ENCODE measurements at places on chromosomes 12 and 14.
A peak's percentile ranks its signal among the peaks of the same experiment; 100 is the strongest.

- DNase-seq: no peak
These were observed 77.4 kb upstream of the TMPO start for GRCh38 chr12:98437806-98438595.

GRCh38 chr12:26938701-26939062, 412 bp downstream of the FGFR1OP2 start:
- no peak for DNase-seq

DNA sequence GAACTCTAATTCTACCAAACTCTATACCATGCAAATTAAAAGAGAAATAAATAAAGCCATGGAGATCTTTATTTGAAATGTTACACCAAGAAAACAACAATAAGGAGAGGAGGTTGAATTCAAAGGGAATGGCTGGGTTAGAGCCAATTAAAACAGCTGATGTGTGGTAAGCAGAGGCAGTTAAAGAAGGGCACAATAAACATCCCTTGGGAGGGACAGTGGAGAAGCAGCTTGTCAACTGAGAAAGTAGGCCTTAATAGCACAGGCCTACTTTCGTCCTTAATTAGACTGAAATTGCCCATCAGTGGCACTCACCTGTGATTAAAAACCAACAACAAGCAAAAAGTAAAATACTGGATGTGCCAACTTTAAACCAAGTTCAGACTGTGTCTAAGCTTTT, 16.3 kb upstream of the NAV3 start:
- DNase-seq: no peak

GRCh38 chr14:90023176-90023896, 38.5 kb upstream of the KCNK13 start:
- no peak for DNase-seq

GRCh38 chr12:66573605-66574004, 105.3 kb downstream of the GRIP1 start:
- no peak for DNase-seq

DNA sequence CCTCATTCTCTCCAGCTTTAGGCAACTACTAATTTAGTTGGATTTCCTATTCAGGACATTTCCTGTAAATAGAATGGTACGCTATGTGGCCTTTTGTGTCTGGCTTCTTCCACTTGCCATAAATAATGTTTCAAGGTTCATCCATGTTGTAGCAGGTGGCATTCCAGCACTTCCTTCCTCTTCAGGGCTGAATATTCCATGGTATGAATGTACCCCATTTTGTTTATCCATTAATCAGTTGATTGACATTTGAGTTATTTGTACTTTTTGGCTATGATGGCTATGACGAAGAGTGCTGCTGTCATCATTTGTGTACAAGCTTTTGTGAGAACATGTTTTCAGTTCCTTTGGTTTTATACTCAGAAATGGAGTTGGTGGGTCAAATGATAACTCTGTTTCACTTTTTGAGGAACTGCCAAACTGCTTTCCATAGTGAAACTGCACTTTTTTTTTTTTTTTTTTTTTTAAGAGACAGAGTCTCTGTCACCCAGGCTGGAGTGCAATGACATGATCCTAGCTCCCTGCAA, 6.5 kb upstream of the CDK2AP1 start:
- no peak for DNase-seq

DNA sequence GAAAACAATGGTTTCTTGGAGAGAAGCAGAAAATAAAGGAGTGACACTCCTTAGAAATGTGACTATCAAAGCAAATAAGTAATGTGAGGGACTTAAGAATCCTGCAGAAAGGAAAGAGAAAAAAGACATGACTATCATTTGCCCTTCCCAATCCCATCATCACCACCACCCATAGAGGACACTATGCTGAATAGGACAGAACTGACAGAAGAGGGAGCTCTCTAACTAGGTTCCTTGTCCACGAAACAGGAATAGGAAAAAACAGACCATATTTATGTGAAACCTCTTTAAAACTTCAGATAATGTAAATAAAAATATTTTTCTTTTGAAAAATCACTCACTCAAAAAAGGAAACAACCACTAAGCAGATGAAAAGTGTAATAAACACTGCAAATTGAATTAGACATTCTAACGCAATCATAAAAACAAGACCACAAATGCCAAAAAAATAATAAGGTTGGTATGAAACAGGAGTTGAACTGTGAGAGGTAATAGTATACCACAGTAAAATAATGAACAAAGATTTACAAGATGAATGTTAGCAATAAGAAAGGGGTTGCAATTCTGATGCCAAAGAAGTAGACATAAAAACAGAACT, 24.1 kb downstream of the KLRD1 start:
- DNase-seq: no peak

- DNase-seq: no peak
These were observed 235.5 kb downstream of the ADAMTS20 start for GRCh38 chr12:43316520-43316919.

DNA sequence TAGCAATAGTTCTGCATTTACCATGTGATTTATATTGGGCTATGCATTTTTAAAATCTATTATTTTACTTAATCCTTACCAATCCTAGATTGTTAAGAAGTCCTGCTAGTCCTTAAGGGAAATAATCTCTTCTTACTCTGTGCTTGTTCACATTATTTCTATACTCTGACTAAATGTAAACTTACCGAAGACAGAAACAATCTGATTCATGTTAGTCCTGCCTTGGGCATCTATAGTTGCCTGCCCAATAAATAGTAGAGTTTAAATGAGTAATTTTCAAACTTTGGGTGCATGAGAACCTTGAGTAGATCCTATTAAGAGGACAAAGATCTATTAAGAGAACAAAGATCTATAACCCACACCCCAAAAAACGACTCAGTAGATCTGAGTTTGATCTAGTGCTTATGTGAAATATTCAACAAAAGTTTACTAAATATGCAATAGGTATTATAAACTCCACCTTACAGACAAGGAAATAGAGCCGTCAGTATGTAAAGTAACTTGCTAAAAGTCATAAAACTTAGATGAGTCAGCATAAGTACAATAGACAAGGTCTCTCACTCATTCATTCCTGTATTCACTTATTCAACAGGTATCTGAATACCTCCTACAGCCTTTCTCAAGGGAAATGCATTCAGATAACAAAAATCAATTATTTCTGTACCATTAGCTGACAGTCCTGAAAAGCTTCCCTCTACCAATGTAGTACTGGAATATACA, 127.6 kb downstream of the PAWR start:
- DNase-seq: no peak

DNA sequence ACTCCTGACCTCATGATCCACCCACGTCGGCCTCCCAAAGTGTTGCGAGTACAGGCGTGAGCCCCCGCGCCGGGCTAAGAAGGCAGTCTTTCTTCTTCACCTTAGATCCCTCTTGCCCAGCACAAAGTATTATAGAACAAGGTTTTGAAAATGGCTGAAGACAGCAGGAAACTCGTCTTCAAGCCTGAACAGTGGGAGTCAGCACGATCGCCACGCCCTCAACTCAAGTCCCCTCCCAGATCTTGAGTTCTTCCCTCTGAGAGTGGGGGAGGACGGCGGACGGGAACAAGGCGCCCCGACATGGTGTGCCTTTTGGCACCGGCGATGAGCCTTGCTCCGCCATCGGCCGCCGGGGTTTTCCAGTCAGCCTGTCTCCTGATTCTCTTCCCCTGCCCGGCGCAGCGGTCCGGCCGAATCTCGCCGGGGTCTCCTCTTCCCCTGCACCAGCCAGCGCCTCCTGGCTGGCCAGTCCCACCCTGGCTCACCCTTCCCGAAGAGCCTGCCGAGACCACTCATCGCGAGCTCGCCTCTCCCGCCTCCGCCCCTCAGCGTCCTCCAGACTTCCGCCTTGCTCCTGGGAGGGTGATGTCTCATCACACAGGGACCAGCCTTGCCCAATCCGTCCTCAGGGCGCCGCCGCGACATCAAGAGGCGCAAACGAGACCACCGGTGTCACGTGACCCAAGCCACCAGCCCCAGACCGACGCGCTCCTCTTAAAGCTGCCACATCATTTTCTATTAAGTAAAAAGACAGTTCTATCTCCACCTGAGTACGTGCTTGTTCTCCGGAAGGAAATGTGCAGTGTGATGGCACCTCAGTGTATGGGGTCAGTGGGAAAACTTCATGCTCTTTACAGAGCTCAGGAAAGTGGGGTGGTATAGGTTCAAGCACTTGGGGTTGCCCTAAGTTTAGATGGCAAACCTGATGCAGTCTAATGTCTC, at the start of gene CHMP4A:
Gene CHMP4A (minus strand): TSS at position 565 of the 942 bp plus-strand sequence. CDS start 49 bp downstream, at position 516.
- peak; percentile 91 for DNase-seq
